ENCODE measurements at places on chromosomes 1 and 21.

- peak; percentile 47 for DNase-seq
These were observed at the start of gene BRWD1 for GRCh38 chr21:39313571-39314142. BRWD1 (minus strand) TSS chr21:39313632; CDS start chr21:39313491, 141 bp downstream.

DNA sequence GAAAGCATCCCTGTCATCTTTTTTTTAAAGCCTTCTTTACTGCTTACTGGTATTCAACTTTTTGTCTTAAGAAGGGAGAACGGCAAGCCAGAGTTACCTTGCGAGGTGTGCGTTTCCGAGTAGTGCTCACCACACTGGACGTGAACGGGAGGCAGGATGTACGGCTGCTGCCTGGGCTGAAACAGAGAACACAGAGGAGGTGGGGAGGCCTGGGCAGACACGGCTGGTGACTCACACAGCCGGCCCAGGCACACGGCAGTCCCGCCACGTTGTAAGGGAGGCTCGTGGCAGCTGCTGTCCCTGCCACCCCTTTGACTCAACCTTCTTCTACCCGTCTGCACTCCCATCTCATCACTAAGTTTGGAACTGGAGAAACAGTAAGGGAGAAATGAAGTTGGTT, 105.8 kb downstream of the SMYD2 start:
- no peak for DNase-seq

DNA sequence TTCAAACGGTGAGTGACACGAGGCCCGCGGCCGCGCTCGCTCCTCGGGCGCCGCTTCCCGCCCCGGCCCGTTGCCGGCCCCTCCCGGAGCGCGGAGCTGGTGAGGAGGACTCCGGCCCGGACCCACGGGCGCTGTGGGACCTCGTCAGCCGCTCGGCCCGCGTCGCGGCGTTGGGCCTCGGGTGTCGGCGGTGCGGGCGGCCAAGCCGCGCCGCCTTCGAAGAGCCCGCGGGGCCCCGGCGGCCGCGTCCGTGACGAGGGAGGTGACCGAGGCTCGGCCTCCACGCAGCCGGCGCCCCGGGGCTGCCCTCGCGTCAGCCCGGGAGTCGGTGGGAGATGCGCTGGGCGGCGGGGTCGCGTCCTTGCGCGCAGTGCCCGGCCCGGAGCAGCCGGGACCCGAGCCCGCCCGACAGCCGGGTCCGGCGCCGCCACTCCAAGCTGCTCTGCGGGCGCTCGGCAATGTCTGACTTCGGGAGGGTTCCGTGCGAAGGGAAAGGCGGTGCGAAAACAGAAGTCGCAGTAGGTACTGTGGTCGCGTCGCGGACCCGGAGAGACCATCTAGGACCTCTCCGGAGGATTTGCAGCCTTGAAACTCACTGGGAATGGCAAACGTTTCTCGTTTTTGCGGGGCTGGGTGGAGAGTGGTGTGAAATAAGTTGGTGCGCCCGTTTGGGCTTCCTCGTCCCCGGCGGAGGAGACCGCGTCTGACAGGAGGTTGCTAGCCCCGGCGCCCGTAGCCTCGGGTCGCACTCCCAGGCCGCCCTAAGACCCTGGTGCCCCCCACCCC, 829 bp downstream of the SPEN start:
- no peak for DNase-seq

GRCh38 chr1:231359113-231359512, 21.0 kb downstream of the SPRTN start:
- peak; percentile 23 for DNase-seq

DNA sequence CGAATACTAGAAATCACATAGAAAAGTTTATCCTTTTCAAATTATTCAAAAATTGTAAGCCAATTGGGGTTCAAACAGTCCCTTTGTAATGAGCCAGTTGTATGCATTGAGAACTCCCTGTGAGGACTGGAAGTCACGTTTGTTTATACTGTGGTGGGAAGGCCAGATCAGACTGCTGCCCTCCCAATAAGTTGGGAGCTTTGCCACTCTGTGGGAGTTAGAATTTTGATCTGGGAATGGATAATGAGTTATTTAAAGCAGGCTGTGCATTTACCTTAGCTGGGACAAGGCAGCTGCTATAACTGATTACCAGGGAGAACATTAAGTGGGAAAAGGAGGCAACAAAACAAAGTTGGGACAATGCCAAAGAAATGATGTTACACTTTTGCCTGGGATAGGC, 178.8 kb downstream of the SDCCAG8 start:
- DNase-seq = no peak

DNA sequence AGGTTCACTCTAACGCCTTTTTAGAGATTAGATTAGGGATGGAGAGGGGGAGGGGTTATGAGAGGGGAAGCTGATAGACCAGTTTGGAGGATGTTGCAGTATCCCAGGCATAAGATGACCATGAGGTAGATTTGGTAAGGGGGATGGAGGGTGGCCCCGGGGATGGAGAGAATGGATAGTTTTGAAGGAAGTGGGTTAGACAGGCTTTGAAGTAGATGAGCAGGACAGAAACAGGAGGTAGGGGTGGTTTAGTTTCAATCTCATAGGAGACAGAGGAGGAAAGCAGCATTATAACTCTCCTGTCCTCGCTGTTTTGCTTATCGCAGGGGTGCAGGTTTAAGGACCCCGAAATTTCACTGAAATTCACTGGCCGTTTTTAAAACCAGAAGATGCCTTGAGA, 11.8 kb downstream of the UBIAD1 start:
- no peak for DNase-seq

GRCh38 chr1:208089761-208090370, 154.3 kb downstream of the PLXNA2 start:
- DNase-seq = no peak

DNA sequence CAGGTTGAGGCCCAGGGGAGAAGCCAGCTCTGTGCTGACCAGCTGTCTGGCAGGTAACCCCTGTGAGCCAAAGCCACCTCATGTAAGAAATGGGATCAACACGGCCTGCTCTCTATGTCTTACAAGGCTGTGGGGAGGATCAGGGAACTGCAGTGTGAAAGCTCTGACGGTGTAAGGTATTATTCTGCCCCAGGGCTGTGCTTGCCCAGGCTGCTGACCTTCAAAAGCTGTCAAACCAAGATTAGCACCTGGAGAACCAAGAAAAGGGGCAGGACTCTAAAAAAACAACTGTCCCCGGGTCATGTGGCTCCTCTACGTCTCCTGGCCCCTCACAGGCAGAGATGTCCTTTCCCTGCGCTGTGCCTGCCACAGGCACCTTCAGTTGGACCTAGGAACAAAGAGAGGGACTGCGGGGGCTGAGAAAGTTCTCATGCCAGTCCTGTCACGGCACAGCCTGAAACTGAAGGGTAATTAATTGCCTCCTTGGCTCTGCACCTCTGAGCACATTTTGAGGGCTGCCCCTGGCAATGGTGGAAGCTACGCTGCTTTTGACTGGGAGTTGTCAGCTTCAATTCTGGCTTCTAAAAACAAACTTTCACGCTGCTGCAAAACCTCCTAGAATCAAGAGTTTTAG, 77.6 kb downstream of the PGBD5 start:
- no peak for DNase-seq

DNA sequence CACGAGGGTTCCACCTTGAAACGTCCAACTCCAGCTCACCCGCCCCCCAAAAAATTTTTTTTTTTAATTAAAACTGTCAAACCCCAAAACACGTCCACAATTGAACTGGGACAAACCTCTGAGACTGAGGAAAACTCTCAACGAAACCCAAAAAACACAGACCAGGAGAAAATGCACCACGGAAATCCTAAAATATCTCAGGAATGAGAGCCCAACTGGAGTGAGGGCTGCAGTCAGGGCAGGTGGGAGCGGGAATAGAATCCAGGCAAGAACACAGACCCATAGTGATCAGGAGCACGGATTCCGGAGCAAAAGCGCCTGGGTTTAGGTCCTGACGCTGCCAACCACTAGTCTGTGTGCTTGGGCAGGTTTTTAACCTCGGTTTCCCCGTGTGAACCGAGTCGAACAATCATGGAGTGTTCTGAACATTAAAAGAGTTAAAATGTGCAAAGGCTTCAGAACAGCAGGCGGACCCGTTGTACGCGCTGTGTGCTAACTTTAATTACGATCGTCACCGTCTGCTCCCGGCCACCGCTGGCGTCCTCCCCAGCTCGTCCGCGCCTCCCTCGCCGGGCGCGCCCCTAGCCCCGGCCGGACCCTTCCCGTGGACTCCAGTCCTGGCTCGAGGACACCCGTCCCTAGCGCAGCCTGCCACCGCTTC, 624 bp downstream of the ARHGAP29 start:
- no peak for DNase-seq

All from AG04449 (cell line).